ENCODE measurements at places on chromosomes 6 and 20. TPM values are rescaled to one million over a fixed set of nuclear protein-coding genes. Genes with fewer than 3 reads are reported as not detected.

Gene SMLR1
- polyA plus RNA-seq = not detected

Gene TSPO2
- not detected for polyA plus RNA-seq

Gene PLA2G7
- not detected for polyA plus RNA-seq

Gene GPR63
- polyA plus RNA-seq = not detected

Gene KIF16B
- 7.3 TPM for polyA plus RNA-seq

Gene MLN
- not detected for polyA plus RNA-seq

Gene PPP1R3G
- polyA plus RNA-seq = 0.23 TPM

Gene PCK1
- polyA plus RNA-seq = not detected

Gene LKAAEAR1
- 0.83 TPM for polyA plus RNA-seq

Gene HLA-DRA
- 8,827 TPM for polyA plus RNA-seq

Gene PRICKLE4
- not detected for polyA plus RNA-seq

Gene NOX3
- polyA plus RNA-seq = not detected

Gene CST5
- not detected for polyA plus RNA-seq

Gene SLC22A7
- polyA plus RNA-seq = not detected

Gene EFCAB8
- polyA plus RNA-seq = not detected

Gene C6orf163
- 0.56 TPM for polyA plus RNA-seq

Gene TCF21
- not detected for polyA plus RNA-seq

Gene TPX2
- polyA plus RNA-seq = 0.49 TPM

Gene RHAG
- not detected for polyA plus RNA-seq
